Left renal pelvis (tissue), 4 donors: ENCODE measurements at places on chromosomes 4 and X. TPM values are rescaled to one million over a fixed set of nuclear protein-coding genes. Genes with fewer than 3 reads are reported as not detected.

- DNase-seq, result no peak
Observed at GRCh38 chr4:73417973-73418372, 13.9 kb downstream of the ALB start.

DNA sequence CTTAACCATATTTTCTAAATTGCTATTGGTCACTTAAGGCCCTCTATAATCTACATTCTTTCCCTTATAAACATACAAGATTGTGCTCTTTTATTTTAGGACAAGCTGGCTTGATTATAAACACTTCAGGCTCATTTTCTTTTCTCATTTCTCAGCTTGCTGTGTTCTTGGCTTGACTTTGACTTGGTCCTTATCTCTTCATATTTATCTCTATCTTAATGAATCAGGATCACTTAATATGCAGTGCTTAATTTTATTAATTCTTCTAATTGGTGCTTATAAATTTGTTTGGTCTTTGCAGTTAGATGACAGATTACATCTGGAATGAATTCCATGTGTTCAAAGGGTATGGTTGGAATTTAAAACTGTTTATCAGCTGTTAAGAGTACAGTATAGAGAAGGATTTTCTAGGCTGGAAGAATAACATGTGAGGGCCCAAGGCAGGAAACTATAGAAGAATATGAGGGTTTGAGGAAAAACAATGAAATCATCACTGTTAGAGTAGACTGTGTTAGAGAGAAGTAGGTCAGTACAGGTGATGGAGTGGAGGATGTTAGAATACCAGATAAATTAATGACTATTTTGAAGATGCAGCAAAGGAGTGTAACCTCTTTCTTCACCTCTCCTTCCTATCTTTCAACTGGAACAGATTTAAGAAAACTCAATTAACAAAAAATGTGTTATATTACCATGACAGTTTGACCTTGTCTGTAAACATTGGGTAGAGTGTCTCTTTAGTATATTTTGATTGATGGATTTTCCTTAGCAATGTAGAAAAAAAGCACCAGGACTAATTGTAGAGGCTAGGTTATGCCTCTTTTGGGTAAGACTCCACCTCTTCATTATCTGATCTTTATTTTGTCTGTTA lies 169.6 kb downstream of the RAPGEF2 start:
- DNase-seq, result no peak

- no peak for DNase-seq
Observed at GRCh38 chrX:39672405-39672804, 425.4 kb downstream of the BCOR start.

DNA sequence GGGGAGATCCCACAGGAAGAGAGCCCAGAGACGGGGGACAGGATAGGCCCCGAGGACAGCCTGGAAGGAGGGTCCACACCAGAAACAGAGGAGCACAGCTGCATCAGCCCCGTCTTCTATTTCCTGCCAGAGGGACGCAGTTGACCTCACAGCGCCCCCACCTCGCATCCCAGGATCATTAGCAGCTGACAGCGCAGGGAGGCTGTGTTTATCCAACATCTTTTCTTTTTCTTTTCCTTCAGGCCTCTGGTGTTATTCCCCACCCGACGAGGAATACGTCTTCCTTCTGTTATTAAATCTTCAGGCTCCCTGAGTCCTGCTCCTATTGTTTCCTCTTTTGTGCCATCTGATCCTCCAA lies 75.4 kb downstream of the DCHS2 start:
- no peak for DNase-seq

GRCh38 chrX:11381464-11381863 lies 88.3 kb downstream of the AMELX start:
- DNase-seq, result peak; percentile 10

- DNase-seq, result no peak
Observed at GRCh38 chrX:10447564-10448214, 172.7 kb downstream of the MID1 start.

CTAG1A gene
- not detected for polyA plus RNA-seq
